ENCODE measurements at places on chromosomes 4 and X.

- no peak for DNase-seq
Measured at GRCh38 chr4:7549866-7550265, 115.1 kb upstream of the PSAPL1 start.

DNA sequence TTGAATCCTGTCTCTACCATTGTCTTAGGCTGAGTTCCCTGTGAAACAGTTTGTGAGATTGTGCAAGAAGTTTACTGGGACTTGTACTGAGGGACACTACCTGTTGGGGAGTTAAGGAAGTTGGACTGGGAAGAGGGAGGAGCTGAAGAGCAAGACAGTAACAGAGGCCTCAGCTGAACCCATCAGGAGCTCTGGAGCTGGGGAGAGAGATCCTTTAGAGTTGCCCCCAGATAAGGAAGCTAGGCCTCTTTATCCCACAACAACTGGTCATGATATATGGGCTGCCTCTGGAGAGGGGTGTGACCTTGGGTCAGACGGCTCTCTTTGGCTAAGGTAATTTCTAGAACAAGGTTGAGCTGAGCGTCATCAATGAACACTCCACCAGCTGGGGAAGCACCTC is 137.8 kb upstream of the SLC4A4 start:
- peak; percentile 50 for DNase-seq

- no peak for DNase-seq
Measured at GRCh38 chr4:171016145-171016544, 797.1 kb upstream of the GALNTL6 start.

- DNase-seq, result peak; percentile 65
Measured at GRCh38 chr4:118816538-118817177, 19.3 kb downstream of the SEC24D start.

DNA sequence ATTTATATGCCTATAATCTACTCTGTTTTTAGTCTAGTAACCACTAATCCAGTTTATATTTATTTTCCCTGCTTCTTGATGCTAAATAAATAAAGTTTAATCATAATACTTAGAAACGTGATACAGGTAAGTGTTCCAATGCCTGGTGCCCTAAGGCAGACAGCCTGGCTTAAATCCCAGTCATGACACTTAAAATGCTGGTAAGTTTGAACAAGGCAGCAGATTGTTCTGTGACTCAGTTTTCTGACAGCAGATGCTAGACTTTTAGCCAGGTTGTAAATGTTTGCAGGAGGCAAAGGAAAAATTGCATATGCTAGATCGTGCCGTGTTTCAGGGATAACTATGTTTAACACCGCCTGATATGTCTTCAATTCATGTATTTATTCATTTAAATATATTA is 2661.6 kb downstream of the PCDH7 start:
- DNase-seq, result no peak

GRCh38 chr4:7020290-7020689 is 22.9 kb upstream of the TADA2B start:
- no peak for DNase-seq

DNA sequence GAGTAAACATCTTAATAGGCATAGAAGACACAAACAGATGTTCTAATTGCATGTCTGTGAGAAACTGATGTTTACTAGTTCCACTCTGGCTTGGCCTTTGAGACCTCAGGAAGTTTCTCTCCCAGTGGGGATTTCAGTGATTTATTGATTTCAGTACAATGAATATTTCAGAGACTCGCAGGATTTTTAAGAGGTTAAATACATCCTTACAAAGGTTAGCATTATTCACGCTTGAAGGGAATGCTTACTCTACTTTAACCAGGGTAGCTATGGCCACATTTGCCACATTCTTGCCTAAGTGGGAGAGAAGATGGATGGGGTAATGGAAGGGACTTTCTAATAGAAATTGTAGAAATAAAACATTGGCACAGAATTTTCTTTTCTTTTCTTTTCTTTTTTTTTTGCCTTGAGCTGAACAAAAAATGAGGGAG is 480.1 kb downstream of the SPRY1 start:
- no peak for DNase-seq

- no peak for DNase-seq
Measured at GRCh38 chrX:13288671-13289070, 31.2 kb downstream of the ATXN3L start.

- DNase-seq, result no peak
Measured at GRCh38 chr4:5660185-5660584, 48.2 kb downstream of the EVC2 start.

GRCh38 chr4:47567511-47567910 is 82.4 kb downstream of the ATP10D start:
- no peak for DNase-seq

- DNase-seq, result peak; percentile 96
Measured at GRCh38 chrX:41313419-41313818, 20.5 kb upstream of the DDX3X start.

DNA sequence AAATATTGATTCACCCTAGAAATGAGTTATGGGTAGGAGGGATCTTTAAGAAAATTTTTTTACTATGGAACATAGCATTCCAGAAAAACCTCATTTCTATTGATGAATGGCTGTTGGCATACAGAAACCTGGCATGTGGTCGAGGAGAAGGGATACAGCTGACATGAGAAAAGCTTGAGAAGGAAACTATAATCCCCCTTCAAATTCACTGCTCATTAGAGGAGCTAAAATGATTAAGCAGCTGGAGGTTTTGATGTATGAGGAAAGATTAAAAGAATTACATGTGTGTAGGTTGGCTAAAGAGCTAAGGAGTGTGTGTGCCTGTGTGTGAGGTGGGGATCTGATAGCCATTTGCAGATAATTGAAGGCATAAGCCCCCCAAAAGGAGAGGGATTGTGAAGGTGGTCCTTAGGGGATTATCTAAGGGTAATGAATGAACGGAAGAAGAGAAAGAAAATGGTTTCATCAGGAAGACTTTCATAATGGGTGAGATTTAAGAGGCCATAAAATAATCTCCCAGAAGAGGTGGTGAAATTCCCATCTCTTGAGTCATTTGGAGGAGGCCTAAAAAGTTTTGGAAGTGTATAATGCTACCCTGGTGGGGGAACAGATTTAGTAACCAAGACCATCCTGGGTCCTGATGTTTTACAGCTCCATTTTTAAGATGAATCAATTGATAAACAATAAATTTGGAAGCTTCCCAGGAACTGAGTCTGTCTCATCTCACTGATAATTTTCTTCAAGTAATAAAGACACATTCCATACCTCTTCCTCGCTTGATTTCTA is 272.0 kb upstream of the HAND2 start:
- DNase-seq, result peak; percentile 93

GRCh38 chr4:3257556-3258482 is 8.9 kb downstream of the MSANTD1 start:
- DNase-seq, result peak; percentile 81

- DNase-seq, result no peak
Measured at GRCh38 chrX:153299855-153300254, 21.7 kb downstream of the PNMA6F start.

DNA sequence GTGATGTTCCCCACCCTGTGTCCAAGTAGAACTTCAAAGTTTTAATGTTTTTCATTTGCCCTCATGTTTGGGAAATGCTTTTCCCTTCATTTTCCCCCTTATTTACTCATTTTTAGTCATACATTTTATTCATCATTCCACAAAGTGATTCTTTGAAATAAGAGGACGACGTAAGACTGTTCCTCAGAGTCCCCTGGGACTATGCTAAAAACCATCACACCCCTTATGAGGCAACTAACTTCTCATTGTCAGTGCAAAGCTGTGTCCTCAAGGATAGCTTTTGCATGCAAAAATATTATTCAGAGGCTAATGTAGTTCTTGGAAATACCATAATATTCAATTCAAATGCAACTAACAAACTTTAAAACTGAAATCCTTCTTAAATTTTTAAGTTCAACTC is 14.8 kb upstream of the ADGRG2 start:
- DNase-seq, result no peak

DNA sequence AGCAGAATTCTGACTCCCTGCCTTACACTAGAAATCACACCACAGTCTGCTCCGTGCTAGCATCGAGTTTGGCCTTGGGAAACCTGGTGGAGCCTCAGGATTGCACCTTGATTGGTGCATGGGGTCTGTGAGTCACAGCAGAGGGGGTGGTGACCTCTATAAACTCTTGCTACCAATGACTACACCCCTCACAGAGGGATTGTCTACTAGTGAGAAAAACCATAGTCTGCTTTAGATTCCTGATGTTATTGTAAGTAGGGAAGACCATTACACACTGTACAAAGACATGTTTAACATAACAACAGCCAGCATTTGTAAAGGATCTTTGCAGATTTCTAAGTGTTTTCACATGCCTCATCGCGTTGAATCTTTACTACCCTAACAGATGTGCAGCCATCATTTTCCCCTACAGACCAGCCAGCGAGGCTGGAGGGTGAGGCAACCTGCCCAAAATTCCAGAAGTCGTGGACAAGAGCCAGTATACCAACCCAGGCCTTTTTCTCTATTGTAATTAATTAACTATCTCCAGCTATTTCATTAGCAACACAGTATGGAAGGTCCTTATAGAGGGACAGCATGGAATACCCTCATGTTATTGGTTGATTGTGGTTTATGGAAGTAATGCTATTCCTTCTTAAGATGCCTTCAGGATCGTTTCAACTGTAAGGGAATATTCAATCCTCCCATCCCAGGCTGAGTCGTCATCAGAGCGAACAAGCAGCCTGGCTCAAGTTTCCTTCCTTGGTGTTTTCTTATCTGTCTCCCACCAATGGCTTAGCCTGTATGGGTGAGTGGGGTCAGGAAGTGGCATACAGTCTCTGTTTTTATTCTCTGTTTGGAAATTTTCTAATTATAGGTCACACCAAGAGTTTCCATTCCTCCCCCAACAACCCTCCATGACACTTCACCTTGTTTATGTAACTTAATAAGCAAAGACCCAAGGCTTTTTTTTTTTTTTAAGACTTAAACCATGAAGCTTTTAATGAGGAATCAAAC is 55.9 kb upstream of the KDR start:
- peak; percentile 72 for DNase-seq

DNA sequence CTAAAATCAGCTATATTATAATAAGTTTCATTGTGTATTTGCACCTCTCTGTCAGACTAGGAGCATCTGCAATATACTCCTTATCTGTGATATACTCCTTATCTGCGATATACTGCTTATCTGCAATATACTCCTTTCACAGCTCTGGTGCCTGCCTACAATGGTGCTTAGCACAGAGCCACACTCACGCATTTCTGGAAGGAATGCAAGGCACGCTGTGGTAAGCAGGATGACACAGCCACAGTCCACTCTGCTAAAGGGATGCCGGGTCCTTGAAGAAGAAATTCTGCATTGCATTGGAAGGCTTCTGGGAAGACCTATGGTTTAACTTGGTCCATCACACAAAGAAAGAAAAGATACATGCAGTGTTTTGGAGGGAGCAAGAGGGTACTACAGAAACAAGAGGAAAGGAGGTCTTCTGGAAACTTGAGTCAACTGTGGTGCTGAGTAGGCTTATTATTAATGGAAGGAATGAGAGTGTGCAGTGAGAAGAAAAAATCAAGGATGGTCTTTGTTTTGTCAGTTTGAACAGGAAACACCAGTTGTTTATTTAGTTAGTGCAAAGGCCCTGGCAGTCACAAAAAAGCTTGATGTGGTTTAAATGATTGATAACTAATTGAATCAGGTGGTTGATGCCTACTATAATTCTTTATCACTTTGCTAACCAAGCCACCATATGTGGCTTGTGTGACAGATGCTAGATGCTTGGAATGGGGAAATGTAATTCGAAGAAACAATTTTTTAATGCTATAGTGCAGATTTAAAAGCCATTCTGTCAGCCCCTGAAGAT is 342.3 kb downstream of the GRXCR1 start:
- DNase-seq, result peak; percentile 75

GRCh38 chrX:21798677-21799219 is 40.7 kb upstream of the MBTPS2 start:
- DNase-seq, result peak; percentile 97

- DNase-seq, result no peak
Measured at GRCh38 chrX:16953606-16954211, 7.3 kb downstream of the REPS2 start.

DNA sequence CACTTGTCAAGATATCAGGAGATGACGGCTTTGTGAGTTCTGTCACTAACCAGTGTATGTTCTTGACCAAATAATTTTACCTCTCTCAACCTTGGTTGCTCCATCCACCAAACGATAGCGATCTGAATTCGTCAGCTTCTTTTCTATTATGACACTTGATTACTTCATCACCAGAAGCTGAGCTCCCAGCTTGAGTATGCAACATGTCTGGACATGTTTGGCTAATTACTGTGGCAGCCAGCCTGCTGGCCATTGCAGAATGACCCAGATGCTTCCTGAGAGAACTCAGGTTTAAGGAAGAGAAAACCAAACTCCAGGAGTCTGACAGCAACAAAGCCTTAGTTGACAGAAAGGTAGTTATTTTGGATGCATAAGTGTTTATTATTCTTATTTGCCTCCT is 46.4 kb upstream of the PARM1 start:
- peak; percentile 68 for DNase-seq

DNA sequence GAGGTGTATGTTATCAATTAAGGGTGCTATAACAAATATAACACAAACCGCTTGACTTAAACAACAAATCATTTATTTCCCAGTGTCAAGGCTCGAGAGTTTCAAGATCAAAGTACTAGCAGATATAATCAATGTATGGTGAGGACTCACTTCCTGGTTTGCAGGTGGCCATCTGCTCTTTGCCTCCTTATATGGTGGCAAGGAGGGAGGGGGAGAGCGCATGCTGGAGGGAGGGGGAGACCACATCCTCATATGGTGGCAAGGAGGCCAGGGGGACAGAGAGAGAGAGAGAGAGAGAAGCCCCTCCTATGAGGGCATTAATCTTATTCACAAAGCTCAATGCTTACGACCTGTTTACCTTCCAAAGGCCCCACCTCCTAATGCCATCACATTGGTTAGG is 372.3 kb upstream of the SPOCK3 start:
- no peak for DNase-seq

GRCh38 chrX:14173873-14174272 is 144.2 kb upstream of the GEMIN8 start:
- DNase-seq, result no peak

DNA sequence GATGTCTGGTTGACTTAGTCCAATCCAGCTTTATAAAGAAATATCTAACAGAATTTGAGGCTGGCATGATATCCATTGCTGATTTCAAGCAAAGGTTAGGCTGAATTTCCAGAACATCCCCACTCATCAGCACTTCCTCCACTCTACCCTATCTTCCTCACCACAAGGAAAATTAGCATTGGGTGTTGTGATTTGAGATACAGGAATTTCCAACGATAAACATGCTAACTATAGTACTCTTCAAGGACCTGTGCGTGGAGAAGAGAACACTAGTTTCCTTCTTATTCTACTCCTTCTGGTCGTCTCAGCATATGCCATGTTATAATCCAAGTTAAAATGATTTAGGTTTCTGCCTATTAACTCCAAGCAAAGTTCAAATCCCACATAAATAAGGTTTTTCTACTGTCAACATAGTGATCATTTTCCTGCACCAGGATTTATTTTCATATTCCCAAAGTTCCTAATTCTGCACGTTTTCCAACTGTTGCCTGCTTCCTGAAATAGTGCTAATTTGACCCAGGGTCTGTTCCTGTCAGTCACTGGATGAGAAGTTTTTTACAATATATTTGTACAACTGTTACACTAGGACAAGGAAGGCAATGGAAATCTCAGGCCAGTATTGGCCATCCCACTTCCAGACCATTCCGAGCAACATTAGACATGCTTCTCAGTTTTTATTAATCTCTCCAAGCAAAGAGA is 177.6 kb upstream of the EDNRA start:
- no peak for DNase-seq

GRCh38 chr4:147492761-147493160 is 11.9 kb downstream of the EDNRA start:
- peak; percentile 70 for DNase-seq

- DNase-seq, result no peak
Measured at GRCh38 chr4:135269125-135269890, 1067.7 kb upstream of the PABPC4L start.

- DNase-seq, result peak; percentile 36
Measured at GRCh38 chrX:22666441-22666840, 333.3 kb upstream of the DDX53 start.
